ENCODE measurements at places on chromosomes 7 and 10. TPM values are rescaled to one million over a fixed set of nuclear protein-coding genes. Genes with fewer than 3 reads are reported as not detected.

GRCh38 chr7:4131063-4131462 lies 551.0 kb upstream of the FOXK1 start:
- H3K27me3 ChIP-seq, result no peaks in the 10 kb centered on the region
- H3K4me3 ChIP-seq, result no peak overlapping the region
- no peaks in the 10 kb centered on the region for H3K36me3 ChIP-seq
- no peak overlapping the region for H3K27ac ChIP-seq

DNA sequence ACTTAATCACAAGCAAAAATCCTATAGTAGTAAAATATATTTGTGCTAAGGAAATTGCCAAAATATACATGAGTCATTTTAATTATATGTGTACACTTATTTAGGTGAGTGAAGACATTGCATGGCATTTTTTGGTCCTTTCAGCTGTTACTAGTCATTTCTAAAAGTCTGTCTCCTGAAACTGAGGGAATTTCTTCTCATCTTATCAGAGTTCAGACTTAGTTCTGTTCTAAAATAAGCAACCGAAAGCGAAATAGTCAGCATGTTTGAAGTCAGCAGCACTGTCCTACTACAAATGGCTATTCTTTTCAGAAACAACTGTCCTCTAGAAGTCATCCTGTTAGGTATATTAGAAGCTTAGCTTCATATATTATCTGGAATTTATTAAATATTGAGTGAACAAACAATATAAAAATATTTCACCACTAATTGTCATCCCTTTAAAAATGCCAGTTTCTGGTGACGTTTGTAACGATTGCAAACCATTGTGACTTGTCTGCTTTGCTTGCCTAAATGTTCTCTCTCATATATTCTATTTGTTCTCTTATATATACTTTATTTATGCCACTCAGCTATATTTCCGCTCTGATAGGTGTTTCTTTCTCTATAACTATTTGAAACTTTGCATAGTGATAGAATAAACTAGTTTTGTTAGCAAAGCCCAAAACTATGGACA lies 227.4 kb upstream of the KAT6B start:
- no peaks in the 10 kb centered on the region for H3K27me3 ChIP-seq
- H3K4me3 ChIP-seq, result no peak overlapping the region
- no peaks in the 10 kb centered on the region for H3K4me1 ChIP-seq
- H3K27ac ChIP-seq, result no peak overlapping the region
- no peaks in the 10 kb centered on the region for H3K36me3 ChIP-seq

The ZNF394 gene
- 68.2 TPM for polyA plus RNA-seq

DNA sequence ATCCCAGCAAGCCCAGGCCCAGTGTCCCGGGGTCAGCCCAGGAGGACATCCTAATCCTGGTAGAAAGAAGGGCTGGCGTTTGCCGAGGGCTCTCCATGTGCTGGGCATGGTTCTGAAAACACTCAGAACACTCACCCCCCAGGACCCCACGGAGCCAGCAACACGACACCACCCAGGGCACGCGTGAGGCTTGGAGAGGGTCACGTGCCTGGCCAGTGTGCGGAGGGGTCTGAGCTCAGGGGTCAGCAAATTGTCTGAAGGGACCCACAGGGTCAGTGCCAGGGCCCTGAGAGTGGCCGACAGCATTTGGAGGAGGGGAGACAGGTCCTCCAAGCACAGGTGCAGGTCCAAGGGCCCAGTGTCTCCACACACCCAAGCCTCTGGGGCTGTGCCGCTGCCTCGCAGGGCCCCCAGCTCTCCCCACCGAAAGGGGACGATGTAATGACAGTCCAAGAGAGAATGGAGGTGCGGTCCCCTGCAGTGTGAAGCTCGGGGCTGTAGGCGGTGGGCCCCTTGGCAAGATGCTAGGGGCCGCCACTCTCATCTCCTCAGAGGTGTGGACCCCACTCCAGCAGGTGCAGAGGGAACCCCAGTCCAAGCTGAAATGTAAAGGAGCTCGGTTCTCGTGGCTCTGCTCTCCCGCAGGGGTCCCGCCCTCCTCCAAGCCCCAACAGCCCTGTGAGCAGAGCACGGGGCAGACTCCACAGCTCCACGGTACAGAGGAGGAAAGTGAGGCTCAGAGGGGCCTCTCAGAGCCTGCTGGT lies 7.8 kb downstream of the FOXL3 start:
- H3K4me1 ChIP-seq, result no peaks in the 10 kb centered on the region
- DNase-seq, result no peak
- H3K27me3 ChIP-seq, result no peaks in the 10 kb centered on the region
- no peaks in the 10 kb centered on the region for H3K36me3 ChIP-seq
- H3K27ac ChIP-seq, result no peak overlapping the region
- H3K4me3 ChIP-seq, result no peak overlapping the region

DNA sequence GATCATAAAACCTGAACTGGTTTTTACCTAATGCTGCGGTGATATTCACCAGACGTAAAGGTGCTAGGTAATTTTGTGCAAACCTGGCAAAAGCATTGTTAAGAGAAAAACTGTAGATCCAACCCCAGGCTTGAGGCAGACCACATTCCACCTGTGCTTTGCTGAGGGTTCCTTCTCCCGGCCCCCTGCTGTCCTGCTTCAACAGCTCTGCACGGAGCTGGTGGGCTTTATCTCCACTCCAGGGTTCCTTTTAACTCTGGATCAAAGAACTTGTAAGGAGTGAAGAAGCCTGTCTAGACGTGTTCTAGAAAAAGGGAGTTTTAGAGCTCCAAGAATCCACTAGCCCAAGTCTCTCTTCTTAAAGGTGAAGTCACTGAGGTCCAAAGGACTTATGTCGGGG lies 87.5 kb upstream of the NMT2 start:
- no peak for DNase-seq
- H3K27me3 ChIP-seq, result no peaks in the 10 kb centered on the region
- no peak overlapping the region for H3K27ac ChIP-seq
- H3K4me1 ChIP-seq, result peaks cover 8% of the 10 kb centered on the region
- H3K4me3 ChIP-seq, result no peak overlapping the region

GRCh38 chr7:120402801-120403200 lies 129.8 kb downstream of the KCND2 start:
- DNase-seq, result no peak
- H3K27me3 ChIP-seq, result no peaks in the 10 kb centered on the region
- H3K4me1 ChIP-seq, result no peaks in the 10 kb centered on the region
- no peak overlapping the region for H3K4me3 ChIP-seq
- H3K36me3 ChIP-seq, result no peaks in the 10 kb centered on the region

DNA sequence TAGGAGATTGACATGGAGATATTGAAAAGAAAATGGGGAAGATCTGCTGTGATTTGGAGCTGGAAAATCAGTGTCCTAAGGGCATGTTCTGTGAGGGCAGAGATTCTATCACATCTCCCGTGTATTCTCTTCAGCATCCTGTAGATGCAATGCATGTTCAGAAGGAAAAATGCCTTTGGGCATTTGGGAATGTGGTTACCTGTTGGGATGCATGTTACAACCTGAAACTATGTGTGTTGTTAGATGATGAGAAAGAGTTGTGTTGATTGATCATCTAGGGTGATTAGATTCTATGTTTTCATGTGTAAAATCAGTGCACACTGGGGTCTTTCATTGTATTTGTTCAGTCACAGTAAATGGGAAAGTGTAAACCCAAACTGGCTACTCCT lies 14.7 kb downstream of the CUZD1 start:
- H3K4me1 ChIP-seq, result no peaks in the 10 kb centered on the region
- H3K27ac ChIP-seq, result no peak overlapping the region
- H3K4me3 ChIP-seq, result no peak overlapping the region
- H3K36me3 ChIP-seq, result no peaks in the 10 kb centered on the region

The VSTM2A gene
- polyA plus RNA-seq, result not detected

Measured in naive thymus-derived CD4-positive, alpha-beta T cell (primary cell).